ENCODE measurements at places on chromosomes 7 and 10.

GRCh38 chr7:113131367-113131766 lies 13.0 kb upstream of the SMIM30 start:
- DNase-seq: no peak

- DNase-seq: no peak
Measured at GRCh38 chr7:107918948-107919347, 28.0 kb downstream of the DLD start.

DNA sequence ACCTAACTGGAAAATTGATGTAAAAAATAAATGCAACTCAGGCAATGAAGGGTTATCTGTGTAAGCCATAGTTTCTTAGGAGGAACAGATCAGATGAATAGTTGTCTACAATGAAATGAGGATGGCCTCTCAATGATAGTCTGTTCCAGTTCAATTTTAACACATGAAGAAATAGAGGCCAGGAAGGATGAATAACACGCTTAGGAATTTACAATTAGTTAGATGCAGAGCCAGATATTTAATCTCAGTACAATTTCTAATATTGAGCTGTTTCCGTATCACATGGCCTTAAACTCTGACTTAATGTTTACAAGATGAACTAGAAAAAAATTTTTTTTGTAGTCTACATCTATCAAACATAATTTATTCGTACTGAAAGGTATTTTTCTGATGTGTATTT lies 176.6 kb downstream of the GALNT11 start:
- DNase-seq: no peak

- DNase-seq: peak; percentile 19
Measured at GRCh38 chr7:76356823-76357222, 2.0 kb downstream of the YWHAG start.

DNA sequence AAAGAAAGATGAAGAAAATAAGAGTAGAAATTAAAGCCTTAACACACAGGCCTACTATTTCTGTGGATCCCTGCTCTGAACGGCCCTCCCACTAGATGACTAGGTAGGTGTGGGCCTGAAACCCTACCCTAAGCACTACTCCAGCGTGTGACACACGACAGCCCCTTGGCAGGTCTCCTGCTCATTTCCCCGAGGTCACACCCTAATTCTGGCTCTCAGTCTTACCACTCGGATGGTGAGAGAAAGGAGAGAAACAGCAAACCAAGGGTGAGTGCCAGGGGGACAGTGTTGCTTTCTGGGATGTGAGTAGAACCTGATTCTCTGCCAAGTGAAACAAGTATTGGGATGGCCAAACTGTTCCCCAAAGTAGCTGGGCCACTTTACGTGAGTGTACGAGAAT lies 12.1 kb downstream of the GALNTL5 start:
- DNase-seq: no peak

GRCh38 chr7:84232646-84233045 lies 38.1 kb upstream of the SEMA3A start:
- peak; percentile 2 for DNase-seq

GRCh38 chr7:108140671-108141070 lies 10.5 kb upstream of the LAMB4 start:
- no peak for DNase-seq

GRCh38 chr7:71237945-71238344 lies 106.0 kb downstream of the GALNT17 start:
- peak; percentile 11 for DNase-seq

DNA sequence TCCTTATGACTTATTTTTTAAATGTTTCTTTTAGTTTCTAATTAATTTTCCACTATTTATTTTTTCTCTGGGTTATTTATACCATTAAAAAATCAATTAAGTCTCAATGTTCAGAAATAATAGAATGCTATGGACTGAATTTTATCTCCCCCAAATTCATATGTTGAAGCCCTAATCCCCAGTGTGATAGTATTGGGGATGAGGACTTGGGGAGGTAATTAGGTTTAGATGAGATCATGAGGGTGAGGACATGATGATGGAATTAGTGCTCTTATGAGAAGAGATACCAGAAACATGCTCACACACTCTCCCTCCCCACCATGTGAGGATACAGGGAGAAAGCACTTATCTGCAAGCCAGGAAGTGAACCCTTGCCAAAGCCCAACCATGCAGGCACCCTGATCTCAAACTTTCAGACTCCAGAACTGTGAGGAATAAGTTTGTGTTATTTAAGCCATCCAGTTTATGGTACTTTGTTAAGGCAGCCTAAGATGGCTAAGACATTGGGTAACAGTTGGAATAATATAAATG lies 202.6 kb downstream of the MDFIC start:
- DNase-seq: no peak

DNA sequence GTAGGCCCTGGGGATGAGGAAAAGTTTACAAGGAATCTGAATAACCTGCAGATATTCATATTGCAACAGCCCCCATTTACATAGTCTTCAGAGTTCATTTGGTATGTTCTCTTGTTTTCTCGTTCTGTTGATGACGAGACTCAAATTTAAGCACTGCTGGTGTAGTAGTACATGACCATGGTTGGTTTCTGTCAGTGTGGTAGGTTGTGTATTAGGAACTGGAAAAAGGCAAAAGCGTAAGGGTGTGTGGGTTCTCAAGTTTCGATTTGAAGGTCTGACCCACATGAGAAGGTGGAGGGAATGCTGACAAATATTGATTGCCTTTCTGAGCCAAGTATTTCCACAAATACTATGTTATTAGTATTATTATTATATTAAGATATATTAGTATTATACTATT lies 151.7 kb downstream of the AUTS2 start:
- no peak for DNase-seq

- DNase-seq: no peak
Measured at GRCh38 chr7:31487476-31487875, 26.4 kb upstream of the ITPRID1 start.

- no peak for DNase-seq
Measured at GRCh38 chr10:7756360-7756992, 31.3 kb downstream of the KIN start.

DNA sequence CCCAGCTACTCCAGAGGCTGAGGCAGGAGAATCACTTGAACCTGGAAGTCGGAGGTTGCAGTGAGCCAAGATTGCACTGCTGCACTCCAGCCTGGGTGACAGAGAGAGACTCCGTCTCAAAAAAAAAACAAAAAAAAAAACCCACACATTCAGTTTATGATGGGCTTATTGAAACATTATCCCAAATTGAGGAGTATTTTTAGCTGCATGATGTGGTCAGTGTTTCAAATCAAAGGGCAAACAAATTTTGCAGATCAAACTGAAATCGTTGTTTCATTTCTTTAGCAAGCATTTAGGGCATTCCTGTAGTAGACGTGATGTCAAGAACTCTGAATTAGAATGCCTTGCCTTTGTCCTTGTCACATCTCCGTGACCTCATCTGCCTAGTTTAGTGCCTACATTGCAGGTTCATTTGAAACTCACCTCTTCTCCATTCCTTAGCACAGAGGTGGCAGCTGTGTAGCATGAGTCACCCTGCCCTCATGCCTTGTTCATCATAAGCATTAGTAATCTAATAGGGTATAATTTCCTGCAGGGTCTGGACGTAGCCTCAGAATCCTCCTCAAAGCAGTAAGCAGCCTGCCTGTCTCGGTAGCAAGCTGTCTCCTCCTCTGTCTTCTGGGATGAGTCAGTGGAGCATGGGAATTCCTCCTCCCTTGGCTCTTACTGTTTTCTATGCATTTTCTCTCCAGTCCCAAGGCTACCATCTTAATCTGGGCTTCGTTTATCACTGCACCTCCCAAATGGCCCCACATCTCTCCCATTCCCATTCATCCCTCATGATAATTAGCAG lies 73.8 kb downstream of the CUL1 start:
- DNase-seq: peak; percentile 87

DNA sequence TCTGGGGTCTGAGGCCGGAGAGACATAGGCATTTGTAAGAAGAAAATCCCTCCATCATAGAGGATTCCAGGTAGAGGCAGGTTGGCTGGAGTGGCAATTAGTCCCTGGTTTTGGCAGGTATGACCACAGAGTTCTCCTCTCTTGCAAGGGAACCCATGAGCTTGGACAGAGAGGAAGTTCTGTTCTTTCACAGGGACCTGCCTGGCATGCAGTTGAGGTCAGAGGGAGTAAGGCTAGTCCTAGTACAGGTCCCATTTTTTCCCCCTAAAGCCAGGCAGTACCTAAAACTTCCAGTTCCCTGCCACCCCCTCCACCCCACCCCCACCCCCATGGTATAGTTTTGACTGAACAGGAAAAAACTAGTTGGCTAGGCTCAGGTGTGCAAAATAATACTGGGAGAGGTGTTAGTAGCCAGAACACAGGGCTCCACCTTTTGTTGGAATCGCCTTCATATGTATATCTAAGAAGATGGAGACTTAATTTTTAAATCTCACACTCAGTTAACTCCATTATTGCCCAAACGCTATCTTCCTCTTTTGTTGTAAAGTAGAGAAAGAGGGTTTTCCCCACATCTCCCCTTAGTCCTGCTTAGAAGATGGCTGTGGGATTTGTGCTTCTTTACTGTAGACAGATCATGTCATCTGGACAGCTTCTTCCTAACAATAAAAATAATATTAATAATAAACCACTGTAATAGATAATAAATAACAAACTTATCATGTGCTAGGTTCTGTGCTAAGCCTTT lies 188.1 kb downstream of the TCF7L2 start:
- no peak for DNase-seq

DNA sequence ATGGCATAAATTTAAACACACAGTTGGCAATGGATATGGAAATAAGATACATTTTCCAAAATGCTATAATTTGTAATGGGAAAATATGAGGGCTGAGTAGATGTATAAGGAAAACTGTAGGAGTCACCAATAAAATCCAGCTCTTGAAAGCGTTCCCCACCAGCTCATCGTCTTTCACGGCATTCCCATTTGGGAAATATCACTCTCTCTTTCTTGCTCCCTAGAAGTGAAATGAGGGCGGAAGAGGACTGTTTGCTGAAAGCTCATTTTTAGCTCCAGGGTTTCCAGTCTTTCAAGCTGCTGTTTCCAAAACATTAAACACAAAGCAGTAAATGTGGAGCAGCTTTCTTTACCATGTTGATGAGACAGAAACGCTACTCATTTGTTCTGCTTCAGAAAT lies 104.6 kb upstream of the SFMBT2 start:
- no peak for DNase-seq

DNA sequence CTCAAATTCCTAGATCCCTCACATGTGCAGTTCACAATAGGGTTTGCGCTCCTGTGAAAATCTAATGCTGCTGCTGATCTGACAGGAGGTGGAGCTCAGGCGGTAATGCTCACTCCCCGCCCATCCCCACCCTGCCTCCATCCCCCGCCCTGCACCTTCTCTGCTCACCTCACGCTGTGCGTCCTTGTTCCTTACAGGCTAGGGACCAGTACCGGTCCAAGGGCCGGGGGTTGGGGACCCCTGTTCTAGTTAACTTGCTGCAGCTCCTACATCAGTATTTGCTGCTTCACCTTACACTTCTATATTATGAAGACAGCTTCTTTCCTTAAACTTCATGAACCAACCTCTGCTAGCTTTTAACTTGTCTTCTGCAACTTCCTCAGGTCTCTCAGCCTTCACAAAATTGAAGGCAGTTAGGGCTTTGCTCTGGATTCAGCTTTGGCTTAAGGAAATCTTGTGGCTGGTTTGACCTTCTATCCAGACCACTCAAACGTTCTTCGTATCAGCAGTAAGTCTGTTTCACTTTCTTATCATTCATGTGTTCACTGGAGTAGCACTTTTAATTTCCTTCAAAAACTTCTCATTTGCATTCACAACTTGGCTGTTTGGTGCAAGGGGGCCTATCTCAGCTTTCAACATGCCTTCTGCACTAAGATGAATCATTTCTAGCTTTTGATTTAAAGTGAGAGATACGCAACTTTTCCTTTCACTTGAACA lies 1.7 kb upstream of the TNKS2 start:
- DNase-seq: no peak

GRCh38 chr7:18558503-18558902 lies 63.0 kb downstream of the HDAC9 start:
- DNase-seq: no peak

GRCh38 chr7:49894543-49894942 lies 121.1 kb downstream of the VWC2 start:
- no peak for DNase-seq

- no peak for DNase-seq
Measured at GRCh38 chr10:49742683-49743463, 19.2 kb downstream of the OGDHL start.

DNA sequence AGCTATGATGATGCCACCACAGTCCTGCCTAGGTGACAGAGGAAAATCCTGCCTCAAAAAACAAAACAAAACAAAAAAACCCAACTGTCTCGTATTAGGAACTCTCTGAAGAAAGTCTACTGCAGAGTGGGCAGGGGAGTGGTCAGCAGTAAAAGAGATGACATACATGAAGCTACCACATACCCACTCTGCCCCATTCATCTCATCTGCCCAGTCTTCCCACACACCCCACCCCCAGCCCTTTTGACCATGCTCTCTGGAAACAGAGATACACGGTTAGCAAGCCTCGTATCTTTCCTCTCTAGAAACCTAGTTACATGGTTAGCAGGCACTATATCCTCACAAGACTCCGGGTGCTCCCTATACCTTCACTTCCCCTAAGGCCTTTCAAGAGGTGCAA lies 8.3 kb downstream of the SLC37A3 start:
- no peak for DNase-seq

DNA sequence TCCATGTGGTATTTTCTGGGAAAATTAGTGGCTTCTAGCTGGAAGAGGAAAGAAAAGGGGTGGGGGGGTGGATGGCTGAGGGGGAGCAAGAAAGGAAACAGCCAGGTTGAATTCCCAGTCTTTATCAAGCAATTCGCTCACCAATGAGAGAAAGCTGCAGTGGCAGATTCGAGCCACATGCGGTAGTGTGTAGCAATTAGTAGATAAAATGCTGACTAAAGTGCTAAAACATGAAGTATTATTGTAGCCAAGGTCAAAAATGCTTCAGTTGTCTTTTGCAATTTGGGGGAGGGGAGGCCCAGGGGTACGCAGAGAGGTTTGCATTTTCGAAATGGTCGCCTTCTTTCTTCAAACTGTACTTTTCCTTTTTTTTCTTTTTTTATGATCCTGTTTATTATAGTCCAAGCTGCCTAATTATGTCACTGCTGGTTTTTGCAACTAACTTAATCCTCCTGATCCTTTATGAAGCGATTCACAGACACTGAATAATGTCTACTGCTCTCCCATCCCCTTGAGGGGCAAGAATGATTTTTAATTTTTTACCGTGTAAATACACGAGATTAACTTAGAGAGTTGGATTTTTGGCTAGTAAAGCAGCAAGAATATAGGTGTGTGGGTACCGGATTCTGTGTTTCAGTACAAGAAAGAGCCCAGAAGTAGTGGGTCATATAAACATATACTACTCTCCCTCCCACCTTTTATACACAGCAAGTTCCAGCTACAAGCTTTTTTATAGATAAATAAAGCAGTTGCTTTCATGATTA lies 3.6 kb upstream of the ARID5B start:
- DNase-seq: peak; percentile 38

All from MG63 (cell line).